Ecto neural progenitor cell (in vitro differentiated cells): ENCODE measurements at places on chromosomes 16 and 17.

GRCh38 chr16:3175157-3176093 lies 12.6 kb upstream of the OR1F1 start:
- peak; percentile 75 for DNase-seq

DNA sequence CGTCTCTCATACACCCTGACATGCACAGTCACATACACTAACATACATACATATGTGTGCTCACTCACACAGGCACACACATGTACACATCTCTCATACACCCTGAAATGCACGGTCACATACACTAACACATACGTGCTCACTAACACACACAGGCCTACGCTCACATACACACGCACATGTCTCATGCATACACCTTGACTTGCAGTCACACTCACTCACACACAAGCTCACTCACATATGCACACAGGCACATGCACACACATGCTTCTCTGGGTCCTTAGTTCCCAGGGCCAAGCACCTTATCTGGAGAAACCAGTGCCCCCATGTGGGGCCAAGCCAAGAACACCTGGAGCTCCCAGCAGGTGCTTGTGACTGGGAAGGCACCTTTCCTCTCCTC lies 240.3 kb downstream of the RBFOX3 start:
- no peak for DNase-seq

DNA sequence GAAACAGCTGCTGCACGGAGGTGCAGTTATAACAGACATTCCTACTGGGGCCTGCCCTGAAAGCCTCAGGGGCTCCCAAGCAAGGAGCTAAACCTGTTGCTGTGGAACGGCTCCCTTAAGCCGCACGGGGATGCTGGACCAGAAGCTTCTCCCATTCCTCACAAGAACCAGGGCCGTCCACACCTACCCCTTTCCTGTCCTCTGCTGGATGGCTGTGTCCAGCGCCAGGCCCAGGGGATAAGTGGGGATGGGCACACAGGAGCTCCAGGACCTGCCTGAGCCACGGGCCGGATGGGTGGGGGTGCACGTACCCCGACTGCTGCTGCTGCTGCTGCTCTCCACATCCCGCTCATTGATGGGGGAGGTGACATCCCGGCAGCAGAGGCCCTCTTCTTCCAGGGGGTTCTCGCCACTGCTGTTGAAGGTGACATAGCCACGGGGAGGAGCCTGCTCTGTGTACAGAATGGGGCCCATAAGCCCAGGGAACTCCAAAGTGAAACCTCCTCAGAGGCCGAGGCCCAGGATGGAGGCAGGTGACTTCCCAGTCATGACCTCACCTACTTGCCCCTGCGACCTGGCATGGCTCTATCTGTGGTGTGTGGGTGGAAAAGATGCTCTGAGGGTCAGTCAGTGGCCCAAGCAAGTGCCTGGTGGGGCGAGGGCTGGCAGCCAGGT lies 8.6 kb downstream of the NUDT16L1 start:
- no peak for DNase-seq

DNA sequence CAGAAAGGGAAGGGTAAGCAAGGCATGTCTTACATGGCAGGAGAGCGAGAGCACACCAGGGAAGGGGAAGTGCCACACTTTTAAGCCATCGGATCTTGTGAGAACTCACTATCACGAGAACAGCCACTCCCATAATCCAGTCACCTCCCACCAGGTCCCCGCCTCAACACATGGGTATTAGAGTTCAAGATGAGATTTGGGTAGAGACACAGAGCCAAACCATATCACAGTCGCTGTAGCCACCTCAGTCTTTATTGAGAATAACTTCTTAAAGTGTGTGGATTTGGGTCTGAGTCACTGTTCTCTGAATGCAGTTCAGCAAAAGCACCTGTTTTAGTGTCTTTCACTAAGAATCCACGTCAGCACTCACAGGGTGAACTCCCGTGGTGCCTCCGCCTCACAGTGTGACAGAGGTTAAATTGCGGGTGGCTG lies 195.2 kb upstream of the CHMP6 start:
- no peak for DNase-seq

DNA sequence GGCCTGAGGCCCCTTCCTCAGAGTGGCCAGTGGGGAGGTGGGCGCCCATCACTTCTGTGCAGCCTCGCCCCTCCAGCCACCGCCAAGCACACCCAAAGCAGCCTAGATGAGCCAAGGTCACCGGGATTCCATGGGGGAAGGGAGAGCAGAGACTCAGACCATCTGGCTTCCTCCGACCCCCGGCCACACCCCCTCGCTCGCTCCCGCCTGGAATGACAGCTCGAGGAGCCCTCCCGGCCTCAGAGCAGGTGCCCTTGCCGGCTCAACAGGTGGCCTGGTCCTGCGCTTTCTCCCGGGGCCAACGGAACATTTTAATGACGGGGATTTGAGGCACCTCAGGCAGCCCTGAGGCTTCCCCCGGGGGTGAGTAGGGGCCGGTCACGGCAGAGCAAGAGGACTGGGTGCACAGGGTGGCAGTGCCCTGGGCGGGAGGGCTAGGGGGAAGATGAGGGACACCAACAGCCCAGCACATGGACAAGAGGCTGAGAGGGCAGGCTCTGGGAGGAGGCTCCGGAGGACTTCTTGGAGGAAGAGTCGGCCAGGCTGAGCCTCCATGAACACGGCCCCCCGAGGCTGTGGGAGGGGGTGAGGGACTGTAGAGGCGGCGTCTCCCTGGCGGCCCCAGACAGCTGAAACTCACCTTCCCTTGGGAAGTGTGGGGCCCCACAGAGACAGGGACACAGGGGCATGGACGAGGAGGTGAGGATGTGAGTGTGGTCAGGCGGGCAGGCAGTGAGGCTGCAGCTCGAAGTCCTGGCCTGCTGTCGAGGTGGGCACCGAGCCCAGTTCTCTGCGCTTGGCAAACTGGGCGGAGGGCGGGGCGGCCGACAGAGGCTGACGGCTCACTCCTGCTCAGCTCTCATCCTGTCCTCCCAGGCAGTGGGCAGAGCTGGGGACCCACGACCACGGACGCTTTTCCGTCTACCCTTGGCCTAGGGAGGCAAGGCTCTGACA lies 12.5 kb upstream of the C1QTNF8 start:
- DNase-seq, result no peak

DNA sequence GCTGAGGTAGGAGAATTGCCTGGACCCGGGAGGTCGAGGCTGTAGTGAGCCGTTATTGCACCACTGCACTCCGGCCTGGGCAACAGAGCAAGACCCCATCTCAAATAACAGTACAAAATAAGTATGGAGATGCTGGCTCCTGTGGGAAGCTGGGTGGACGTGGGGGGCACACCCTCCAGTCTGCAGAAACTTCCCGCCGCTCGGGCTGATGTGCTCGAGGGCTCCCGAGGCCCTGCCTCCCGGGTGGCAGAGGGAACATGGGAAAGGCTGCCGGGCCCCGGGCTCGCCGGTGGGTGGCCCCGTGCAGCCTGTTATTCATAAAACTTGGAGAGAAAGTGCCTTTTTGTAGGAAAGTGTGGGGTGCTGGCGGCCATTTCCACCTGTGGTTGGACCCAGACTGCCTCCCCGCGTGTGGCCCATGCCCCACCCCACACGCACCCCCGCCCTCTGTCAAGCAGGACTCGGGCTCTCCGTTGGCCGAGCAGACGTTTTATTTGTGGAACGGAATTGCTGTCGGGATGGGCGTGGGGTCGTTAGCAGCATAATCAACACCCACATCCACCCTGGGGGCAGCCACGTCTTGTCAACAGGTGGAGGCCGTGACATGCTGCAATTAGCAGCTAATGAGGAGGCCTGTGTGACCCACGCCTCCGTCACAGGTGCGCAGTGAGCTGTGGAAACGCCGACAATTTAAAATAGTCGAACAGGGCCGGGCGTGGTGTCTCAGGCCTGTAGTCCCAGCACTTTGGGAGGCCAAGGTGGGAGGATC lies 7.4 kb upstream of the CIAO3 start:
- no peak for DNase-seq

DNA sequence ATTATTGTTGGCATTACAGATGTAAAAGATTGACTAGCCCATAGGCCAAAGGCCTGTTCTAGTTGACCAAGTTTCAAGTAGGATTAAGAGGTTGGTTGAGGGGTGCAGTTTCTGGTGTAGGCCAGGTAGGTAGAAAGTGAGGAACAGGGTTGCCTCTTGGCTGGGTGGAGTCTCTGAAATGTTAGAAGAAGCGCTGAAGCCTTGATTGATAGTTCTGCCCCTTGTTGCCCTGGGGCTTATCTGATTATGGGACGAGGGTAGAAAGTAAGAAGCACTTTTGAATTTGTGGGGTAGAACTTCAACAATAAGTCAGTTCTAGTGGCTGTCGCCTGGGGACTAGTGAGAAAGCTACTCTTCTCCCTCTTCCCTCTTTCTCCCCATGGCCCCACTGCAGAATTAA lies 6.2 kb downstream of the BCL6B start:
- no peak for DNase-seq

DNA sequence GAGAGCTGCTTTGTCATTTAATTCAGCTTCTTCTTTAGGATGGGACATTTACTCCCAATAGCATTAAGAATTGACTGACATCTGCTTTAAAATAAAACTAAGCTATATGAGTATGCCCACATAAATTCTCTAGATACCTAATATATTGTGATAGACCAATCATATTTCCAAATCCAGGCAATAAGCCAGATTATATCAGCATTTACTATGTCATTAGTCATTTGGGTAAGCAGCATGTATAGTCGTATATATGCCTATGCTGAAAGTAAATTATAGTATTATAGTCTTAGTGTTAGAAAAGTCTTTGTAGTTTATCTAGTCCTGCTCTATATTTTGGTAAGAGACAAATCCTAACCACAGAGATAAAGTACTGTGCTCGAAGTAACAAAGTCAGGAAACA lies 958.1 kb downstream of the KCNJ2 start:
- DNase-seq, result no peak
